ENCODE measurements at places on chromosomes 12 and 14.

GRCh38 chr14:77200406-77200985, 18.9 kb downstream of the TMEM63C start:
- no peak for DNase-seq

GRCh38 chr14:36942522-36943245, 229.7 kb downstream of the SLC25A21 start:
- no peak for DNase-seq

DNA sequence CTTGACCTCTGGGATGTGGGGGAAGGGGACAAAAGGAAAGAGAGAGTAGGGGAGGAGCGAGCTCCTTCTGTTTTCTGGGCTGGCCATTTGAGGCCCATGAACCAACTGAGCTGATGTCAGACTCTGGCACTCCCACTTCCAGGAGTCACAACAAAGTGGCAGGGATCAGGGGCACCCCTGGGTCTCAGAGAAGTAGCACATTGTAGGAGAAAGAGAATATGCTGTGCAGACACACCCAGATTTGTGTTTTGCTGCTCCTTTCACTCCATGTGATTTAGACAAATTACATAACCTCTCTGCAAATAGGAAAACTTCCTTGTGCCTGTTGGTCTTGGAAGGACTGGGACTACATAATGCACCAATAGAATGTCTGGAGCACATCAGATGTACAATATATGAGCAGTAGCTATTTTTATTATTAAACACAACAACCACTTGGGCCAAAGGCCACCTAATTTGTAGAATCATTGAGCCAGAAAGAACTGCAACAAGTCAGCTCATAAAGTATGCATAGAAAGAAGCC, 265.5 kb downstream of the ZFP36L1 start:
- DNase-seq: no peak

DNA sequence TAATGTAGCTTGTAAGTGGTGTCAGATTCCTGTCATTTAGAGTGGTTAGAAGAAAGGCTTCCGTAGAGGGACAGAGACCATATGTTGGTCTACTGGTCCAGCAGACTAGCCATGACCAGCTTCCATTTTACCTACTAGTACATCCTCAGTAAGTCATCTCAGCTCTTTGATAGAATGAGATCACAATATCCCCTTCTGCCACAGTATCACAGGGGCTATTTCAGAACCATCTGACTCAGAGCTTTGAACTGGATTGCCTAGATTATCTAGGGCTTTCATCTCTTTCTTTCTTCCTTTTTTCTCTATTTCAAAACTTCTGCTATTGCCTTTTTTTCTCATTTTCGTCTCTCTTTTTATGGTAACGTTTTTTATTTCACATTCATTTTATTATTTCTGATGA, 4.7 kb downstream of the ZDHHC17 start:
- no peak for DNase-seq

GRCh38 chr14:74917178-74917543, 5.9 kb downstream of the RPS6KL1 start:
- DNase-seq: no peak

DNA sequence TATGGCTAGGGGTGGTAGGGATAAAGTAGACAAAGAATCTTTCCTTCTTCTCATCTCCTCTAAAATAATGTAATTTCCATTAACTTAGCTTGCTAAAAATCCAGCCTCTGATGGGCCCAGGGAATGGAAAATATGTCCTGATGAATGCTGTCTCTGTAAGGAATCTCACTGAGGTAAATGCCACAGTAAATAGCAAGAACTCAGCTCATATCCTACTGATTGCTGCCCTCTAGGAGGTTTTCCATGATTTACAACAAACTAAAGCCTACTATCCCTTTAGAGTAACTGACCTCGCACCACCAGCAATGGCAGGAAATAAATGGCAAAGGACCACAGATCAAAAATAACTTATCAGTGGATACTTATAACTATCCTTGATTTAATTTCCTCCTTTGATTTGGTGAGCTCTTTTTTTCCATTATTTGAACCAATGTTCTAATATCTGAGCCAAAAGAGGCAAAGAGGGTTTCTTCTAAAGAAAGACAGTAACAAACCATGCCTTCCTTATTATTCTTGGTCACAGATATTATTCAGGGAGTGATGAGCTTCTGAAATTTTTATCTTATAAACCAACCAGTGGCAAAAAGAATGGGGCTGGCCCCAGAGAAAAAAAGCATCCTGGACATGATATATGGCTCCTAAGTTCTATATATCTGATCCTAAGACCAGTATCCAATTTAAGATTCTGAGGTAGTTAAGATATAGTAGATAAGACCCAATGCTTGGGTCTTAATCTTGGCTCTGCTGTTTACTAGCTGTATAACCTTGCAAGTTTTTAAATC, 43.8 kb downstream of the SENP1 start:
- DNase-seq: no peak

- no peak for DNase-seq
These were observed 28.2 kb downstream of the TBK1 start for GRCh38 chr12:64480148-64480547.

- DNase-seq: no peak
These were observed 33.1 kb upstream of the FRS2 start for GRCh38 chr12:69437073-69437472.

DNA sequence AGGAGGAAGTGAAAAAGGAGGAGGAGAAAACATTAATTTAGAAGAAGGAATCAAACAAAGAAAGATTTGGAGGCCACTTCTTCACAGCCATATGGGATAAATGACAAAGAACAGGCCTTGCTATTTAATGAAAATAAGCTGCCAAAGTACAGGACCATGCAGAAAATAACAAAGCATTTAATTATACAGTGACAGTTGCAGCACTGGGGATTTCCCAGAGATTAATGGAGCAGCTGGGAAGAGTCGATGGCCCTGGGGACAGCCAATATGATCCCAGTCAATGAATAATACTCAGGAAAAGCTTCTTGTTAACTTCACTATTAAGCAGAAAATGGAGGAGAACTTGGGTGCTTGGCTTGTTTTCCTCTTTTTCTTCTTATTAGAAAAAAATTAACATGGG, 34.6 kb downstream of the RERG start:
- DNase-seq: no peak

GRCh38 chr14:89616852-89617341, 199.9 kb upstream of the FOXN3 start:
- peak; percentile 39 for DNase-seq

- no peak for DNase-seq
These were observed 108.1 kb downstream of the ZFP36L1 start for GRCh38 chr14:68684466-68685418.

GRCh38 chr14:81132468-81132867, 88.3 kb downstream of the GTF2A1 start:
- no peak for DNase-seq

DNA sequence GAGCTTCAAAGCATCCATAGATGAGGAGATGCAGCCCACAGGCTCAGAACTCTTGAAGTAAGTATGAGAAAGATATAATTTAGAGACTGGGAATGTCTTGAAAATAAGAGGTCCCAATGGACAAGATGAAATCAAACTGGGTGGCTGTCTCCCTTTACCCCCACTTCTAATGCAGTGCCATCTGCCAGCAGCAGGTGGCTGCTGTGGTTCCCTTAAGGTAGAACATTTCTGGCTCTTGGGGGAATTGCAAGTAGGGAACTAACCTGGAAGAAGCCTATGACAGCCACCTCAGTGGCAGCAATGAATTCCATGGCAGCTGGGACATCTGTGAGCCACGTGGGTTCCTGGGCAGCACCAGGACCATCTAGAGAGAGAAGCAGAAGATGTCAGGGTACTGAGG, 648 bp downstream of the ERP27 start:
- DNase-seq: no peak

GRCh38 chr14:75597149-75597548, 18.7 kb downstream of the FLVCR2 start:
- DNase-seq: no peak

DNA sequence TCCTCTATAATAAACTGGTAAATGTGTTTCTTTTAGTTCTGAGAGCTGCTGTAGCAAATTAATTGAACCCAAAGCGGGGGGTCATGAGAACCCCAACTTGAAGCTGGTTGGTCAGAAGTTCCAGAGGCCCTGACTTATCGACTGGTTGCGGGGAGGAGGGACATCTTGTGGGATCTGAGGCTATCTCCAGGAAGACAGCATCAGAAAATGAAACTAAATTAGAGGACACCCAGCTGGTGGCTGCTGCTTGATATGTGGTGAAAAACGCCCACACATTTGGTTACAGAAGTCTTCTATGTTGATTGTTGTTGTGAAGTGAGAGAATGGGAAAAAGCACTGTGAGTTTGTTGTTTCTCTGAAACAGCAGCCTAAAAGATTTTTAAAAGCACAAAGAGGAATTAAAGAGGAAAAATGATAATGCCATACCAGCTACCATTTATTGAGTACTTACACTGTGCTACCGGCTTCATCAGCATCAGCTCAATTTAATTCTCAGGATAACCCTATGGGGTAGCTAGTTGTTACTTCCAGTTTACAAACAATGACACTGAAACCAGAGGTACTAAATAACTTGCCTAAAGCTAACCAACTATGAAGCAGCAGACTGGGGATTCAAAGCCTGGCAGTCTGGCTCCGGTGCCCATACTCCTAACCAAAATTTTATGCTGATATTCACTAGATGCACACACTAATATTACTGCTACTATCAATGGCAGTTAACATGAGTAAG, 24.3 kb downstream of the DDX24 start:
- DNase-seq: no peak

DNA sequence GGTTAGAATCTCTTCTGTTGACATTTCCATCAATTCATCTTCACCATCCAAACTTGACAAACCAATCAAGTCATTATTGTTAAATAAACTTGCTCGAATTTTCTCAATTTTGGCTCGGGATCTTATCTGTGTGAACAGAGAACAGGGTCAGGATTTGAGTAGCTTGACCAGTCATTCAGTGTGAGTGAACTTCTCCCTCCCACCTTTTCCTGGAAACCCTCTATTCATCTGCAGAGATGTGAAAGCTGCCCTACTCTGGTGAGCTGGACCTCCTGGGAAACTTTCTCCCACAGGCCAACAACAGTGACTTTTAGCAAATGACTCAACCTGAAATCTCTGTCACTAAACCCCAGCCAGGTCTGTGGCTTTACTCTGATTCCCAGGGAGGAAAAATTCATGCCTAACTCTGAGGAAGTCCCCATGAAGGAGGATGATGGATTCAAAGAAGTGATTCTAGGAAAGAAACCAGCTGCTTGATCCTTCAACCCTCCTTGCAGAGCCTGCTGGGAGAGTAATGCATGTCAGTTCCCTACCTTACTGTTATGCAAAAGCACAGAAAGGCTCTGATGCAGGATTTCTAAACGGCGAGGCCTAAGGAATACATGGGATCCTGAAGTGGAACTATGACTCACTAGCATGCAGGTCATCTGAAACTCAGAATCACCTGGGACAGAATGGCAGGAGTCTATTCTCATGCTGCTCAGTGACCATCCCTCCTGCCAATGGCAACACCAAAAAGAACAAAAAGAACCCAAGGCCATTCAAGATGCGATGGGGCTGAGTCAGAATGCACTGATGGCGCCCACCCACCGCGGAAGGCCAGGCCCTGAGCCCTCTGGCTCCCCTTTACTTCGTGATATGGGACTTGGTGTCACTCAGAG, 58.0 kb downstream of the TRAFD1 start:
- DNase-seq: peak; percentile 55

DNA sequence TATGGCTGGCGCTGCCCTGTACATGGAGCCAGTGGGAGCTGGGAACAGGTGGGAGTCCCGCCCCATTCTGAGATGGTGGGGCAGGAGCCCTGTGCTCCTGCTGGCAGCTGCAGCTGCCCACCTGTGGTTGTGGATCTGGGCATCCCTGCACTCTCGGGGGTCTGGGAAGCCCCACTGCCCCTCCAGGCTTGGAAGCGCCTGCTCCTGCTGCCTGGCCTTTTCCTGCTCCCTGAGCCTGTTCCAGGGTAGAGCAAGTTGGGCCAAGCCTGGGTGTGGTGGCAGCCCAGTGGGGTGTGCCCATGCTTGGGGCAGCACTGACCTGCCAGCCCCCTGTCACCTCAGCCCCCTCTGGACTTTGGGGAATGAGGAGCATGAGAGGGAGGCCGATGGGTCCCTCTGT, 104.0 kb downstream of the MNAT1 start:
- no peak for DNase-seq

DNA sequence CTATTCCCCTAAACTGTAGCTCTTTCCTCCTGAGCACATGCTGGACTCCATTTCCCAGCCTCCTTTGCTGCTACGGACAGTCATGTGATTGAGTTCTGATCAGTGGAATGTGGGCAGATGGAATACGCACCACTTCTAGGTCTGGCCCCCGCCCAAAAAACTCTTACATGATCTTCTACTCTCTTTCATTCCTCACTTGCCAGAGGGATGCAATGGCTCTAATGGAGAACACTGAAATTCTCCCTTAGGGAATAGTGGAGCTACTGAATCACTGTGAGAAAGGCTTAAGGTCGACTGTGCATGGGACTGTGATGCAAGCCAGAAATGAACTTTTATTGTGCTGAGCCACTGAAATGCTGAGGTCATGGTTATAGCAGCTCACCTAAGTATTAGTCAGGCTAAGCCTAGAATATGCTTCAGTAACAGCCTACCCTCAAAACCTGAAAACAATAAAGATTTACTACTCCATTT, 13.0 kb upstream of the TMED2 start:
- DNase-seq: peak; percentile 70

- no peak for DNase-seq
These were observed 781.4 kb downstream of the NRXN3 start for GRCh38 chr14:78951602-78952001.

All from hepatic stellate cell (primary cell).